AG04449 (cell line): ENCODE measurements at places on chromosomes 5 and 9.

- no peak for DNase-seq
Observed at GRCh38 chr5:22751536-22751935, 101.6 kb downstream of the CDH12 start.

DNA sequence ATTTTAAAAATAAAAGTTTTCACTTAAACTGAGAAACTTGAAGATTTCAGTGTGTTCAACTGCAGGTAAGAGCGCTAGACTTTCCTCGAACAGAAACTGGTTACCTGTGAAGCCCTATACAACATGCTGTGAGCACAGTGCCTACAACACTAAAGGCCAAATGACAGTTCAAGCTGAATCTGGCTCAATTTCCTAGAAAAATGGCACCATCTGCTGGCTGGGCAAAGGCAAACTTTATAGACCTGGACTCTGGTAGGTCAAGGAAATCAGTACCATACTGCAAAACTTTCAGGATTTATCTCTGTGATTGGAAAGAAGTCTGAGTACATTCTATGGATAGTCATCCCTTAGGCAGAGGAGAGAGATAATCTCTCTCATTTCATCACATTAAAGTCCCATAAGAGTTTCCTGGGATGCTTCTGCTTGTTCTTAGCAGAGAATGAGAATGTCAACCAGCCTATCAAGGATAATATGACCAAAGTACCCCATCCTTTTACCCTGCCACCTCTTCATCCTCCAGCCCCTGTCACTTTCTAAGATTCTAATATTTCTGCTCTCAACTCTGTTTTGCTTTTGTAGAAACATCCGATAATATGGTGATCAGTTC is 31.8 kb upstream of the FOXB2 start:
- peak; percentile 7 for DNase-seq

GRCh38 chr5:54017580-54017979 is 292.8 kb downstream of the ARL15 start:
- DNase-seq, result no peak

GRCh38 chr9:86836797-86837196 is 110.5 kb downstream of the GAS1 start:
- no peak for DNase-seq
